ENCODE measurements at places on chromosomes 5 and 9. TPM values are rescaled to one million over a fixed set of nuclear protein-coding genes. Genes with fewer than 3 reads are reported as not detected.

- no peak for DNase-seq
- H3K4me1 ChIP-seq: no peaks in the 10 kb centered on the region
- H3K27me3 ChIP-seq: no peaks in the 10 kb centered on the region
- no peak overlapping the region for H3K27ac ChIP-seq
- H3K36me3 ChIP-seq: peaks cover 3% of the 10 kb centered on the region
- no peak overlapping the region for H3K4me3 ChIP-seq
Observed at GRCh38 chr5:72248410-72248981, 71.5 kb downstream of the MRPS27 start.

- no peaks in the 10 kb centered on the region for H3K36me3 ChIP-seq
- H3K4me1 ChIP-seq: peaks cover 4% of the 10 kb centered on the region
- DNase-seq: no peak
- H3K27me3 ChIP-seq: no peaks in the 10 kb centered on the region
Observed at GRCh38 chr9:124590889-124591641, 83.9 kb upstream of the NR5A1 start.

DNA sequence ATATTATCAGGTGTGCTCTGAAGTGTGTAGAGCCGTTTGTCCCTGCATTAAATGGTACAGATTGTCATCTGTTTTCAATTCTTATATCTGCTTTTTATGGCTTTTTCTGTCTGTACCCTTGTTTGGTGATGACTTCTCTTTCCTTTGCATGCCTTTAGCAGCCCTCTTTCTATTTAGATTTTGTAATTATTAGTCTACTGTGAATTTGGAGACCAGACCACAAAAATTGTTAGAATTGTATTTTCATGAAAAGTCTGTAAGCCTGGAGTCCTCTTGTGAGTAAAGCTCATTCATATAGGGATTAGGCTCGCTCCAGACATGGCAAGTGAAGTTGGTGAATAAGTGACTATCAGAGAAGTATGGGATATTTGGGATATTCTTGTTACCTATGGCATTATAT is 41.7 kb downstream of the NFX1 start:
- no peak overlapping the region for H3K4me3 ChIP-seq
- no peak overlapping the region for H3K27ac ChIP-seq
- no peak for DNase-seq
- no peaks in the 10 kb centered on the region for H3K4me1 ChIP-seq

- H3K27ac ChIP-seq: peak overlapping the region; percentile 66
- H3K36me3 ChIP-seq: no peaks in the 10 kb centered on the region
- no peaks in the 10 kb centered on the region for H3K27me3 ChIP-seq
- H3K4me1 ChIP-seq: peaks cover 2% of the 10 kb centered on the region
- H3K4me3 ChIP-seq: peak overlapping the region; percentile 93
Observed at GRCh38 chr5:59037453-59037852, 454.6 kb downstream of the RAB3C start.

The CDO1 gene
- polyA plus RNA-seq: 1.7 TPM

DNA sequence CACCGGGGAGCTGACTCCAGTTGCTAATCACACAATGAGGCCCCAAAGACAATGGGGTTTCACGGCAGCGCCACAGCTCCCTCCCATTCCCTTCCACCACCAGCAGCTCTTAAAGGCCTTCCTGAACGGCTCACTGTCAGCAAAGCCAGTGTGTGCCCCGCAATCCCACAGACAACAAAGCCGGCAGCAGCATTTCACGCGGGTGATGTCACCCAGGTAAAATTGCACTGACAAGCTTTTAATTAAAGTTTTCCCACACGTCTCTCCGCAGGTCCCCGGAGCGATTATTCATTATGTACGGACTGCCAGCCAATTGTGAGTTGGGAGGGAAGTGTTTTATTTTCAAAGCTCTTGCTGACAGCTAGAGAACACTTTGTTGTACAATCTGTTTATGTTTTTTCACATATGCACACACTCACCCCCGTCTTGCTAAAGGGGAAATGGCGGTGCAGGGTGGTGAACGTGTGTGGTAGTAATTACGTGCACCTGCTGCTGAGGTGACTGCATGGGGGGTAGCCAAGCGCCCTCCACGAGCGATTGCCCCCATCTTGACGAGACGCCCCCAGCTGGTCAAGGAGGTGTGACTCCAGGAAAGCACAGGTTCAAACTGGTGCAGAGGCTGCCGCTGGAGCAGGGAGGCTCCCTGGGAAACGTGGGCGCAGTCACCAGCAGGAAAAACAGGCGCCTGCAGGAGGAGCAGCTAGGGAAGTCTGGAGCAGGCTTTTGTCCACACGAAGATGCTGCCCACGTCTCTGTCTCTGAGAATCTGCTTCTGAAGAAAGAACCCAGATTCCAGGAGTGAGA is 65.0 kb downstream of the IRX2 start:
- no peaks in the 10 kb centered on the region for H3K4me1 ChIP-seq
- H3K36me3 ChIP-seq: no peaks in the 10 kb centered on the region

The PLPP7 gene
- 0.96 TPM for polyA plus RNA-seq

The UNC13B gene
- polyA plus RNA-seq: 6.9 TPM

DNA sequence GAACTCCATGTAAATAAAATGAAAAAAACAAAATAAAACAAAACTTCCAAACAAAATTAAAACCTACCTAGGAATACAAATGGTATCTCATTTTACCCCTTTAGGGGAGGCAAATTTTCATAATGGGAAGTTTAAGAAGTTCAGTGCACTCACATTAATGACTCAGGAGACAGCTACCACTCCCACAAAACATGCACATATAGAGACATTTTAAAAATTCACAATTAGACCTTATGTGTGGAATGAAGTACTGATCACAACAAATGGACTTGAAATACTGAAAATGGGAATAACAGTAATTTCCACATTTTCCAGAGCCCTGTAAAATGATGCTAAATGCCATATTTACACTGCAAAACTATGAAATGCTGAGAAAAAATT is 91.8 kb downstream of the FANCC start:
- DNase-seq: no peak
- H3K4me3 ChIP-seq: no peak overlapping the region
- no peaks in the 10 kb centered on the region for H3K36me3 ChIP-seq
- no peaks in the 10 kb centered on the region for H3K27me3 ChIP-seq

GRCh38 chr5:142501890-142502289 is 177.1 kb upstream of the SPRY4 start:
- no peak overlapping the region for H3K27ac ChIP-seq
- no peak for DNase-seq
- H3K4me1 ChIP-seq: no peaks in the 10 kb centered on the region
- H3K4me3 ChIP-seq: no peak overlapping the region

DNA sequence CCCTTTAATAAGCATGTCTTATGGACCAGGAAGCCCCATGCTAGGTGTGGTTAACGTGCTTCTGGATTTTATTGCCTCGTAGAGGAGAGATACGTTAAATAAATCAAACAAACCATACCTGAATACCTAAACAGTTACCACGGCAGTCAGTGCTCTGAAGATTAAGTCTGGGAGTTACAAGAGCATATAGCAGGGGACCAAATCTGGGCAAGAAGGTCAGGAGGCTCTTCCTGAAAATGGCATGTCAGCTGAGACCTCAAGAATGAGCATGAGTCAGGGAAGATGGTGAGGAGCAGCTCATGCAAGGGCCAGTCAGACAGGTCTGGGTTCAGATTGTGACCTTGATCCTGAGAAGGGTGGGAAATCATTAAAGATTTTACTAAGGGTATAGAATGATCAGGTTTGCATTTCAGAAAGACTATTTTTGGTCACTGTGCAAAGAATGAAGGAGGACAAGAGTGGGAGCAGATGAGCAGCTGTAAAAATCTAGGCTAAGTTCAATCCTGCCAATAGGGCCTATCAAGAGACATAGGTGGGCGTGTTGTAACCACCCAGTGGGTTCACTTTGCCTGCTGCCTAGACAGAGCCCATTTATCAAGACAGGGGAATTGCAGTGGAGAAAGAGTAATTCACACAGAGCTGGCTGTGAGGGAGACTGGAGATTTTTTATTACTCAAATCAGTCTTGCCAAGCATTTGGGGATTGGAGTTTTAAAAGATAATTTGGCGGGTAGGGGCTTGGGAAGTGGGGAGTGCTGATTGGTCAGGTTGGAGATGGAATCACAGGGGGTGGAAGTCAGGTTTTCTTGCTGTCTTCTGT is 4.8 kb upstream of the ZNF366 start:
- no peaks in the 10 kb centered on the region for H3K36me3 ChIP-seq
- H3K4me1 ChIP-seq: no peaks in the 10 kb centered on the region
- H3K27ac ChIP-seq: no peak overlapping the region
- no peak overlapping the region for H3K4me3 ChIP-seq
- DNase-seq: no peak

The CHSY3 gene
- polyA plus RNA-seq: 0.59 TPM

The CDH9 gene
- 0.09 TPM for polyA plus RNA-seq

The SLC6A3 gene
- polyA plus RNA-seq: 14.9 TPM

GRCh38 chr5:80620211-80620610 is 34.2 kb upstream of the MSH3 start:
- no peak overlapping the region for H3K4me3 ChIP-seq
- H3K27ac ChIP-seq: no peak overlapping the region
- H3K36me3 ChIP-seq: peaks cover 8% of the 10 kb centered on the region
- no peaks in the 10 kb centered on the region for H3K4me1 ChIP-seq
- no peaks in the 10 kb centered on the region for H3K27me3 ChIP-seq

GRCh38 chr9:133106511-133107244 is 14.4 kb downstream of the RALGDS start:
- peaks cover 71% of the 10 kb centered on the region for H3K36me3 ChIP-seq
- H3K27ac ChIP-seq: no peak overlapping the region
- no peaks in the 10 kb centered on the region for H3K27me3 ChIP-seq

- DNase-seq: no peak
- no peaks in the 10 kb centered on the region for H3K36me3 ChIP-seq
- H3K4me3 ChIP-seq: no peak overlapping the region
- peak overlapping the region; percentile 8 for H3K27ac ChIP-seq
- H3K4me1 ChIP-seq: no peaks in the 10 kb centered on the region
- no peaks in the 10 kb centered on the region for H3K27me3 ChIP-seq
Observed at GRCh38 chr9:14238079-14238478, 75.9 kb downstream of the NFIB start.

- no peaks in the 10 kb centered on the region for H3K4me1 ChIP-seq
- DNase-seq: no peak
- no peaks in the 10 kb centered on the region for H3K36me3 ChIP-seq
- H3K27me3 ChIP-seq: no peaks in the 10 kb centered on the region
- H3K4me3 ChIP-seq: no peak overlapping the region
Observed at GRCh38 chr9:95834281-95834907, 41.1 kb upstream of the ERCC6L2 start.

The FRMPD1 gene
- polyA plus RNA-seq: 0.16 TPM

GRCh38 chr9:88339317-88339716 is 48.9 kb upstream of the SPIN1 start:
- no peak overlapping the region for H3K27ac ChIP-seq
- H3K27me3 ChIP-seq: no peaks in the 10 kb centered on the region
- peaks cover 6% of the 10 kb centered on the region for H3K4me1 ChIP-seq
- no peak for DNase-seq
- H3K36me3 ChIP-seq: no peaks in the 10 kb centered on the region

DNA sequence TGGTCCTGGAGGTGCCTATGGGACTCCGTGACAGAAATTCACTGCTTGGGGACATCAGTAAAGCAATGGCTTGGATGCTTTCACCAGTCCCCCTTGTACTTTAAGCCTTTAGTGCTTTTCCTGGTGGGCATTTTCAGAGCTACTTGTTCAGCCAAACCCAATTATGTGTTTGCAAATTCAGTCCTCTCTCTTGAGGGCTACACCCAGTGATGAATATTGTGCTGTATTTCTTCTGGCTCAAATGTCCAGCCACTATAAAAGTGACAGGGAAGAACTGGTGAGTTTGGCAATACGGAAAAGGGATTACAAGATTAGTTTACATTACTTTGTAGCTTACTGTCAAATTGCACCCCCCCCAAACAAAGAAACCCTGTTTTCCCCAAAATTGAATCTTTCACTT is 4.5 kb downstream of the THBS4 start:
- DNase-seq: no peak
- H3K4me3 ChIP-seq: no peak overlapping the region
- H3K36me3 ChIP-seq: no peaks in the 10 kb centered on the region
- H3K4me1 ChIP-seq: no peaks in the 10 kb centered on the region

GRCh38 chr5:128384068-128384467 is 154.0 kb downstream of the FBN2 start:
- DNase-seq: no peak
- H3K4me1 ChIP-seq: no peaks in the 10 kb centered on the region
- H3K4me3 ChIP-seq: no peak overlapping the region

The LHX3 gene
- polyA plus RNA-seq: 0.23 TPM

The NANS gene
- polyA plus RNA-seq: 38.0 TPM

The PRUNE2 gene
- 2.0 TPM for polyA plus RNA-seq

The TAF11L10 gene
- not detected for polyA plus RNA-seq

The SLC6A7 gene
- 0.07 TPM for polyA plus RNA-seq

DNA sequence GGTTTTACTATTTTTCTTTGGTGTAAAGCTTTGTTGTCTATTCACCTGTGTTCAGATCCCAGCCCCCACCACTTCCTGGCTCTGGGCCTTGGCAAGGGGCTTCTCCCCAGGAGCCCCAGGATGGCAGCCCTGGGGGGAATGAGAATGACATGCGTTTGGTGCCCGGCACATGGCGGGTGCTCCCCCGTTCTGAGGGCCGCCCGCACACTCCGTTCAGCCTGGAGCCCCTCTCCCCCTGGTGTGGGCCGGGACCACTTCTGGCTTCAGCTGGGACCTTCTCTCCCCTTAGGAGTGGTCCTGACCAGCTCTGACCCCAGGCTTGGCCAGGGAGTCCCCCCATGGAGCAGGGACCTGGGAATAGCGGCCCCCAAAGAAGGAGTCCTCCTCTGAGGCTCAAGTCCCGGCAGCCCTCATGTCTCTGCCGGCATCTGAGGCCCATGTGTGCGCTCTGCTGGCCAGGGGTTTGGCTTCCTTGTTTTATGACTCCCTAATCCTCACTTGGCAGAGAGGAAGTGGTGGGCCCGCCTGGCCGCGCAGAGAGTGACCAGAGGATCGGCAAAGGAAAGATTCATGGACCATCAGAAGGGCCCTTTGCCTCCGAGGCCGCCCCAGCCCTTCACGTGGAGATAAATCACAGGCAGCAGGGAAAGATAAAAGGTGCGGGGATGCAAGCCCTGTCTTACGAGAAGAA is 57.0 kb upstream of the LMX1B start:
- no peak for DNase-seq
- H3K27ac ChIP-seq: no peak overlapping the region
- H3K4me3 ChIP-seq: no peak overlapping the region
- H3K36me3 ChIP-seq: no peaks in the 10 kb centered on the region

GRCh38 chr9:129485145-129485774 is 135.6 kb downstream of the C9orf50 start:
- no peaks in the 10 kb centered on the region for H3K36me3 ChIP-seq
- no peak for DNase-seq
- peaks cover 62% of the 10 kb centered on the region for H3K27me3 ChIP-seq

The PRRT1B gene
- not detected for polyA plus RNA-seq

GRCh38 chr5:67966712-67967111 is 248.8 kb upstream of the PIK3R1 start:
- H3K4me1 ChIP-seq: no peaks in the 10 kb centered on the region
- no peaks in the 10 kb centered on the region for H3K36me3 ChIP-seq
- no peak overlapping the region for H3K4me3 ChIP-seq
- no peak overlapping the region for H3K27ac ChIP-seq

The LCN15 gene
- 0.43 TPM for polyA plus RNA-seq

DNA sequence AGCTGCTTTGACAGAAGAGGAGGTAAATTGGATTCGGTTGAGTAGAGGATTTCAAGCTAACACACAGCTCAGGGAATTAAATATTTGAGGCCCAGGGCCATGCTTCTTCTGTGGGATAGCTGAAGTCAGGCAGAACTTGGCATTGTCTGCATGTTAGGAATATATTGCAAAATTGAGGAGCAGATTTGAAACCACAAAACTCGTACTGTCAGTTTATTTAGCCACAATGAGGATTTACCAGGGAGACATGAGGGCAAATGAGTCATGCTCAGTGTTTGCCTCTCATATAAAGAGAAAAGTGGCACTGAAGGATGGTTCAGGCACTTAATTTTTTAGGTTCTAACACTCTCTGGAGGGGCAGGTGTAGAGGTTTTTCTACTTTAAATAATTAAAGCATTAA is 83.0 kb upstream of the PRLR start:
- H3K36me3 ChIP-seq: no peaks in the 10 kb centered on the region
- no peaks in the 10 kb centered on the region for H3K27me3 ChIP-seq
- H3K27ac ChIP-seq: no peak overlapping the region
- H3K4me1 ChIP-seq: no peaks in the 10 kb centered on the region

All from thymus (tissue), 14 donors.